ENCODE measurements at places on chromosomes 5 and 9.

DNA sequence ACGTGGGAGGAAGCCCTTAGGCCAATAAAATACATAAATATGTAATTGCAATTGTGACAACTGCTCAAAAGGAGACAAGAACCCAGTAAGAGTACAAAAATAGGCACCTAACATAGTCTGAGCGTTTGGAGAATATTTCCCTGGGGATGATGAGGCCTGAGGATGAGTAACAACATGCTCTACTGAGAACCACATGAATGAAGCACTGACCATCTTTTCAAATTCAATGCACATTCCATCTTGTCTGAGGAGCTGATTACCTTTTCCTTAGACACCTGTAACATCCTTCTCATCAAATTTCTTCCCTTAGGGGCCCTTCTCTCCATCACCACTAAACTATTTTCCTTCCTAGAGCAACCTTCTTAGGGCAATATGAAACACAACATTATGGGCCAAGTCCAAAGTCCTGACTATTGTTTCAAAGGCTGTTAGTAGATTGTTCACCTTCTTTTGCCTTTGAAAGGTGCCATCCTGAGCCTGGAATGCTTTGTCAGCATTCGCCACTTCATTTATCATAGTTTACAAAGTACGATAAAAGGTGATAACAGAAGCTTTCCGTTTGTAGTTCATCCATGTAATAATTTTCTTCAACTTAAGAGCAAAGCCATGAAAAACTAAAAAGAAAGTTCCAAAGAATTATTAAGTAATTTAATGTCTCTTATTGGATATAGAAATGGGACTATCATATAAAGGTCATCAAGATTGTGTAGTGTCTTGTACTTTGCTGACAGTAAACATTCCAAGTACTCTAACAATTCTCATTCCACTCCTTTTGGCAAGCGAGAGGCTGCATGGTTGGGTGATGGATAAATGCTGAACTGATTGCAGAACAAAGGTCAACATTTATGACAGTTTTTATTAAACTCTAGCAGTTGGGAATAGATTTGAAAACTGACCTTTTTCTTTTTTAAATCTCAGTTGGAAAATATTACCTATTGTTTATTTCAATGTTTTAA, 471.3 kb downstream of the PDE4D start:
- DNase-seq: no peak

- DNase-seq: no peak
Measured at GRCh38 chr5:150116667-150117400, 30.5 kb upstream of the CSF1R start.

DNA sequence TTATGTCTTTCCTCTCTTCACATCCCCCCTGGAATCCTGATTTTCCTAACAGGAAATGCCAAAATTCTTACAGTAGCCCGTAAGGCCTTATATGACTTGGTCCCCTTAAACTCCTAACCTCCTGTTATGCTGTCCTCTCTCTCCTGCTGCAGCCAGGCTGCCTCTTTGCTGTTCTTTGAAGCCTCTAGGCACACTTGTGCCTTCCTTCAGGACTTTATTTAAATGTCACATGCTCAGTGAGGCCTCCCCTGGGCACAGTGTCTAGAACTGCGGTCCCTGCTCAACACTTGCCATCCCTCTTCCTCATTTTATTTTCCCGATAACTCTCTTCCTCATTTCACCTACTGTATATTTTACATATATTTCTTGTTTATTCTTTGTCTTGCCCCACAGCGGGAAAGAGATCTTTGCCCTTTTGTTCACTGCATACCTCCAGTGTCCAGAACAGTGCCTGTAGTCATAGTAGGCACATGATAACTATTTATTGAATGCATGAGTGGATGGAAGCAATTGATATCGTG, 5.5 kb upstream of the SHB start:
- DNase-seq: no peak

- DNase-seq: no peak
Measured at GRCh38 chr5:110045158-110045557, 355.4 kb downstream of the MAN2A1 start.

GRCh38 chr5:69450116-69450515, 35.2 kb downstream of the MARVELD2 start:
- no peak for DNase-seq

GRCh38 chr5:132557478-132558172, 848 bp downstream of the RAD50 start:
- DNase-seq: no peak

DNA sequence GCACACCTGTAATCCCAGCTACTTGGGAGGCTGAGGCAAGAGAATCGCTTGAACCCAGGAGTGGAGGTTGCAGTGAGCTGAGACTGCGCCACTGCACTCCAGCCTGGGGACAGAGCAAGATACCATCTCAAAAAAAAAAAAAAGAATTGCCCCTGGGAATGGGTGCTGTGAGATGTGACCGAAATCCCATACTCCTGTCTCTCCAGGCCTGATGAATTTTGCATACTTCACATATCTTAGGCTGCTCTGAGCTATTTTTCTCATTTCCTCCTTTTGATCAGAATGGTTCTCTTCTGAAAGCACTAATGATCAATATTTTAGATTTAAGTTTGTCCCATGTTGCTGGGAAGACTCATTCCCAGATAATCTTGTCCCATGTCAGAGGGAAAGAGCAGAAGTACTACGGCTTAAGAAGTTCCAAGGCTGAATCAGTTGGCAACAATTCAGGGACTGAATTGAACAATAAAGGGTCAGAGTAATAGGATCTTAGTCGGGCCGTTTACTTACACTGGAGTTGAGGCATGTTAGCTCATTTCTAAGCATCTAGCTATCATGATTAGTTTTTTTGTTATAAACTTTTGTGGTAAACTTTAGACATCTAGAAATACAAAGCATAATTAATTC, 44.2 kb upstream of the TENT2 start:
- DNase-seq: no peak

GRCh38 chr5:94385767-94386166, 232.6 kb downstream of the KIAA0825 start:
- DNase-seq: no peak

- no peak for DNase-seq
Measured at GRCh38 chr5:73494721-73495120, 3.5 kb upstream of the BTF3 start.

DNA sequence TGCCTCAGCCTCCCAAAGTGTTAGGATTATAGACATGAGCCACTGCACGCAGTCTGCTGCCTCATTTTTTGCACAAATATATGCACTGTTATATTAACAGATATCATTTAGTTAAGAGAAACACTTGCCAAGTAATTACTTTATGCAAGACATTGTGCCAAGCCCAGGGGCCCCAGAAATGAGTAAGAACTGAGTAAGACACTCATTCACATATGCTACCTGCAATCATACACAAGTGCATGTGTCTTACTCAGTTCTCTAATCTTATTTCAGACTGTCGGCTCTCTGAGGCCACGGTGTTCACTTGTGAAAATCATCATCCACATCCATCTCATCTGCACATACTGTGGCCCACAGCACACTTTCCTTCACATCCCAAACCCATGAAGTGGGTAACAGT, 16.0 kb downstream of the TRAF1 start:
- no peak for DNase-seq

GRCh38 chr9:112349008-112349333, 15.6 kb upstream of the PTBP3 start:
- no peak for DNase-seq

GRCh38 chr5:105968981-105969380, 1701.8 kb downstream of the EFNA5 start:
- DNase-seq: no peak

GRCh38 chr5:158877706-158878105, 222.0 kb downstream of the EBF1 start:
- no peak for DNase-seq

- no peak for DNase-seq
Measured at GRCh38 chr9:105341434-105342146, 97.1 kb downstream of the SLC44A1 start.

Data from NCI-H524 treated with DMSO at 0.1 percent for 48 hours (cell line).